Neural cell (in vitro differentiated cells): ENCODE measurements at places on chromosomes 5 and 9. TPM values are rescaled to one million over a fixed set of nuclear protein-coding genes. Genes with fewer than 3 reads are reported as not detected.

Gene PSD2
- 33.4 and 38.6 TPM in 2 replicates for polyA plus RNA-seq

Gene TNC
- polyA plus RNA-seq = 0.52 and 2.1 TPM in 2 replicates

Gene OR1Q1
- polyA plus RNA-seq = not detected in 2 replicates

Gene DRD1
- polyA plus RNA-seq = 0.33 and 0.72 TPM in 2 replicates

Gene GABRA1
- 43.1 and 50.6 TPM in 2 replicates for polyA plus RNA-seq

Gene TMEM252
- not detected in 2 replicates for polyA plus RNA-seq

Gene MAP3K1
- polyA plus RNA-seq = 22.8 and 26.4 TPM in 2 replicates

Gene FOXD4
- polyA plus RNA-seq = 2.3 and 2.5 TPM in 2 replicates

Gene ZNF366
- polyA plus RNA-seq = not detected in 2 replicates

Gene IFNE
- polyA plus RNA-seq = not detected in 2 replicates

Gene SPINK13
- polyA plus RNA-seq = not detected in 2 replicates

Gene IL31RA
- polyA plus RNA-seq = not detected in 2 replicates

Gene GHR
- 0.31 and 0.86 TPM in 2 replicates for polyA plus RNA-seq

Gene LHX2
- polyA plus RNA-seq = 2.6 and 3.6 TPM in 2 replicates

Gene ERAP2
- not detected in 2 replicates for polyA plus RNA-seq

Gene PDLIM4
- polyA plus RNA-seq = not detected in 2 replicates

Gene FBP2
- not detected in 2 replicates for polyA plus RNA-seq

Gene FBXW11
- polyA plus RNA-seq = 102 and 103 TPM in 2 replicates

Gene ANKRD34B
- 0.08 and 0.32 TPM in 2 replicates for polyA plus RNA-seq

Gene TMEM161B
- 72.0 and 77.6 TPM in 2 replicates for polyA plus RNA-seq
